CD8-positive, alpha-beta memory T cell (primary cell): ENCODE measurements at places on chromosomes 16 and 17. TPM values are rescaled to one million over a fixed set of nuclear protein-coding genes. Genes with fewer than 3 reads are reported as not detected.

GSG1L gene
- total RNA-seq: not detected

SLC52A1 gene
- 0.35 TPM for total RNA-seq

KRTAP4-1 gene
- total RNA-seq: not detected

DNA sequence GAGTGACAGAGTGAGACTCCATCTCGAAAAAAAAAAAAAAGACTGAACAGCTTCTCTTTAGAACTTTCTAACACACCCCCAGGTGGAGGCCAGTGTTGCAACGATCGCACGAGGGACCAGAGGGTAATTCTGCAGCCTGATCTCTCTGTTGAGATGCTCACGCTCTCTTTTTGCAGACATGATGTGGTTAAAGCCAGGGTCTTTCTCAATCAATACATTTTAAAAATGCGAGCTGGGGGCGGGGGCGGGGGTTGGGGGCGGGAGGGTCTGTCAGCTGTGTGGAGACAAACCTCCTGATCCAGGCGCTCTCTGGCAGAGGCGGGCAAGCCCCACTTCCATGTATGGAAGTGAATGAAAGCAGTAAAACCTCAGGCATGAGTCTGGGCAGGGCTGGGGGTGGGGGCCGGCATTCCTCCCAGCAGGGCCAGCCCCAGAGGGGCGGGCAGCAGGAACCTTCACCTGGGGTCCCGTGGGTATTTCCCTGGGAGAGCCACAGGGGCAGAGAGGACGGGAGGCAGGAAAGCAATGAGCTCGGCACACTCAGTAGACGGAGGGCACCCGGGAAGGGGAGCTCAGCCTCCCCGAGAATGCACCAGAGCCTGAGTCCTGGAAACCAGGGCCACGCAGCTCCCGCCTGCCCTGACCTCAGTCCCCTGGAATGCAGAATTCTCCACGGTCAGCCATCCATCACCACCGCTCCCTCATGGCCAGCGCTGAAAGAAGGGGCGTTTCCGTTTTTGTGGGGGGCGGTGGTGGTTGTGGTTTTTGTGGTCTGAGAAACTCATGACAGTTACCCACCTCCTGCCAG lies 28.0 kb downstream of the NXN start:
- H3K27me3 ChIP-seq: peaks cover 14% of the 10 kb centered on the region
- no peak overlapping the region for H3K4me3 ChIP-seq
- no peak for DNase-seq
- no peaks in the 10 kb centered on the region for H3K4me1 ChIP-seq
- H3K36me3 ChIP-seq: no peaks in the 10 kb centered on the region

- H3K36me3 ChIP-seq: no peaks in the 10 kb centered on the region
- H3K27ac ChIP-seq: no peak overlapping the region
- H3K4me3 ChIP-seq: no peak overlapping the region
- no peaks in the 10 kb centered on the region for H3K27me3 ChIP-seq
- H3K4me1 ChIP-seq: no peaks in the 10 kb centered on the region
Measured at GRCh38 chr17:606508-607250, 108.0 kb downstream of the VPS53 start.

TNK1 gene
- 5.8 TPM for total RNA-seq

AOC3 gene
- 1.0 TPM for total RNA-seq

HSD17B2 gene
- total RNA-seq: not detected

FA2H gene
- total RNA-seq: not detected

DNA sequence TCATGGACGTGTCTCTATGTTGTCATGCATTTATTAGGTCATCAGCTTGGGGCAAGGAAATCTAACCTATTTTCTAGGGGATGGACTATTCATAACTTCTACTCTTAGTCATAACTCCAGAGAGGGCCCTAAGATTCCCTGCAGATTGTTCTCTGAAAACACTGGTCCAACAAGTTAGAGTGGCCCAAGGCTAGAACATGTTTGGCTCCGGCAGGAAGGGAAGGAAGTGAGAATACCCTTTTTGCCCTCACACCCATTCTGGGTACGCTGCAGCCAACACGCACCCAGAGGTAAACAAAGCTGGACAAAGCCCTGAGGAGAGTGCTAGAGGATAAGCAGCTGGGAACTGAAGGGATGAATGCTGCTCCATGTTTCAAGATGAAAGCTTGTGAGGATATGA lies 9.9 kb downstream of the C16orf86 start:
- DNase-seq: no peak
- H3K27ac ChIP-seq: no peak overlapping the region
- no peak overlapping the region for H3K4me3 ChIP-seq
- no peaks in the 10 kb centered on the region for H3K27me3 ChIP-seq

LPO gene
- total RNA-seq: not detected

DNA sequence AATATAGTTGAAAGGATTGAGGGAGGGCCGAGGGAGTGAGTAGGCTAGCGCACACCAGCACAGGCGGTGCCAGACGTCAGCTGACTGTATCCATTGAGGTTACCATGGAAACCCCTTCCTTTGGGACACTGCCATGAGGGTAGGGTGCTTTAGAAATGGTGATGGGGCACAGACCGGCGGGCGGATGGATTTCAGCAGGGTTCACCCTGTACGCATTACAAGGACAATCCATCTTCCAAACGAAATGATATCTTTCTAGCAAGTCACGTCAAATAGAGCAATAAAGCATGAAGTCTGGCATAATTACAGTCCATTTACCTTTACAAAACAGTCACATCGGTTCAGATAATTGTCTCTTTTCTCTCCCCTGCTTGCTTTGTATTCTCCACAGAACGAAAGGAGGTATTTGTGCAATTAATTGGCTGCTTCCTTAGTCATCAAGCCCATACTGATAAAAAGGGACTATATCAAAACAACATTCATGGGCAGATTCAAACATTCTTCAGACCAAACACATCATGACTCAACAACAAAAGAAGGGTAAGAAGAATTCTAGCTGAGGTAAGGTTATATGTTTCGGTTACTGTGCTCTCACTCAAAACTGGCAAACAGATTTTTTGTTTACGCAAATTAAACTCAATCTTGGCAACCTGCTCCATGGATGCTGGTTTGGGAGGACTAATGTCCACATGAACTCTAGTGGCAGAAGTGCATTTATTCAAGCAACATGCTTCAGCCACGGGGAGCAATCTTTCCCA lies 140.6 kb downstream of the CDK5R1 start:
- no peaks in the 10 kb centered on the region for H3K4me1 ChIP-seq
- H3K4me3 ChIP-seq: no peak overlapping the region
- no peaks in the 10 kb centered on the region for H3K27me3 ChIP-seq
- DNase-seq: no peak
- H3K27ac ChIP-seq: no peak overlapping the region
- no peaks in the 10 kb centered on the region for H3K36me3 ChIP-seq

UNC45B gene
- not detected for total RNA-seq

DNA sequence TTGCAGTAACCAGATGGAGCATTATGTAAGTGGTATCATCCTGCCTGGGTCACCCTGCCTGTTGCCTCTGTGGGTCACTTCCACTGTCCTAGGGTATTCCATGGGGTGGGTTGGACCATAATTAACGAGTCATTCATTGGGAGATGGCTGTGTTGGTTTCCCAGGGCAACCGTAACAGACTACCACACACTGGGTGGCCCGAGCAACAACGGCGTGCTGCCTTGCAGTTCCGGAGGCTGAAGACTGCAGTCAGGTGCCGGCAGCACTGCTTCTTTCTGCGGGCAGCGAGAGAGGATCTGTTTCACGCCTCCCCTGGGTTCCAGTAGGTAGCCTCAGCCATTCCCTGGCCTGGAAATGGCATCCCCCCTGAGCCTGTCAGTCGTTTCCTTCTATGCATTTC lies 28.9 kb upstream of the CMIP start:
- H3K36me3 ChIP-seq: no peaks in the 10 kb centered on the region
- H3K27ac ChIP-seq: no peak overlapping the region
- H3K4me1 ChIP-seq: no peaks in the 10 kb centered on the region
- no peak overlapping the region for H3K4me3 ChIP-seq
- H3K27me3 ChIP-seq: no peaks in the 10 kb centered on the region
